ENCODE measurements at places on chromosomes 6 and 20.

- DNase-seq: no peak
These were observed 9.7 kb upstream of the CD40 start for GRCh38 chr20:46108435-46108841.

GRCh38 chr6:24824142-24824938, 25.6 kb upstream of the ARMH2 start:
- DNase-seq: no peak

DNA sequence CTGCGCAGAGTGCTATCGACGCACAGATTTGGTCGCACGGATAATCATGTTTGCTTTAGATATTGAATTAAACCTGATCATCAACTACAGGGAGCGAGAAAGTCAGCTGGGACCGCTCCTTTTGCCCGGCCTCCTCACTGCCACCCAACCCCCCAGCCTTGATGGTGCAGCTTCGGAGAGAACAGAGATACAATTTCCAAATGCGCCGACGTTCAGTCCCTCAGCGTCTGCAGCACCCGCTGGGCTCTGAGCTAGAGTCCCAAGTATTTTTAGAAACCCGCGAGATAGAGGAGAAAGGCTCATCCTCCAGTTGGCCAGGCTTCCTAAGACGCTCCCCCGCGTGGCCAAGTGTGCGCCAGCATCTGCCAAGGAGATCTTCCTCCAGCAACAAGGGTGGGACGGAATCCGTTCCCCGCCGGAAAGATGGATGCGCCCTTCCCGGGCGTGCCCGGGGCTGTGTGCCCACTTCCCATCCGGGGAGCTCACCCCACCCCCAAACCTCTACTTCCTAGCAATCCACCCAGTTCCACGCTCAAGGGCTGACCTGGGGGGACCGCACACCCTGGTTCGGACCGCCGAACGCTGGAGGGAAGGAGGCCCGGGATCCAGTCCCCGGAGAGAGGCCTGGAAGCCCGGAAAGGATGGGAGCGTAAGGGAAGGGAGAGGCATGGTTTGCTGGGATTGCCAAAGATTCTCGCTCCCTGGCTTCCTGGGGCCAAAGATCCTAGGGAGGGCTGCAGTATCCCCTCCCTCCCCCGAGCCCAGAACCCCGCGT, 4.1 kb downstream of the NKX2-2 start:
- no peak for DNase-seq

- no peak for DNase-seq
These were observed 266.0 kb downstream of the ALDH8A1 start for GRCh38 chr6:134683783-134684422.

GRCh38 chr6:54074578-54075195, 36.6 kb upstream of the MLIP start:
- DNase-seq: no peak
